ENCODE measurements at places on chromosomes 2 and 18.

DNA sequence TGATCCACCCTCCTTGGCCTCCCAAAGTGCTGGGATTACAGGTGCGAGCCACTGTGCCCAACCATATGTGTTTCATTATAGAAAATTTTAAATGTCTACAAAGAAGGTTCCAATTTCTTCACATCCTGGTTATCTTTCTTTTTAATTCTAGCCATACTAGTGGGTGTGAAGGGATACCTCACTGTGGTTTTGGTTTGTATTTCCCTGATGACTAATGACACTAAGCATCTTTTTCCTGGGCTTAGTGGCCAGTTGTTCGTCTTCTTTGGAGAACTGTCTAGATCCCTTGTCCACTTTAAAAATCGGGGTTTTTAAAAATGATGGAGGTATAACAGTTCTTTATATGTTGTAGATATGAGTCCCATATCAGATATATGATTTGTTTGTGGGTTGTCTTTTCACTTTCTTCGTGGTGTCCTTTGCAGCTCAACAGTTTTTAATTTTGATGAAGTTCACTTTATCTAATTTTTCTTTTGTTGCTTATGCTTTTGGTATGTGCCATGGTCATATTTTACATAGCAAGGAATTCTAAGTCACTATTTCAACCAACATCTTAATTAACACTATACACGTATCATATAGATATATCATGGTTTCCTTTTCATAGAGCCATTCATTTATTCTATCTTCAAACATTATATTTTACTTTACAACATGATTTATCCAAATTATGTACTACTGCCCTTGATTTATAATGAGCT, 135.0 kb upstream of the RIOK3 start:
- no peak for DNase-seq
- no peaks in the 10 kb centered on the region for H3K36me3 ChIP-seq
- no peak overlapping the region for H3K27ac ChIP-seq
- no peaks in the 10 kb centered on the region for H3K27me3 ChIP-seq

GRCh38 chr2:230690439-230690838, 22.2 kb upstream of the CAB39 start:
- H3K27ac ChIP-seq: no peak overlapping the region
- no peaks in the 10 kb centered on the region for H3K4me1 ChIP-seq
- H3K27me3 ChIP-seq: no peaks in the 10 kb centered on the region
- no peak overlapping the region for H3K4me3 ChIP-seq

GRCh38 chr18:3499501-3499900, 49.5 kb downstream of the TGIF1 start:
- H3K4me1 ChIP-seq: no peaks in the 10 kb centered on the region
- DNase-seq: no peak
- no peak overlapping the region for H3K27ac ChIP-seq
- no peaks in the 10 kb centered on the region for H3K27me3 ChIP-seq
- no peaks in the 10 kb centered on the region for H3K36me3 ChIP-seq
- peak overlapping the region; percentile 30 for H3K4me3 ChIP-seq

DNA sequence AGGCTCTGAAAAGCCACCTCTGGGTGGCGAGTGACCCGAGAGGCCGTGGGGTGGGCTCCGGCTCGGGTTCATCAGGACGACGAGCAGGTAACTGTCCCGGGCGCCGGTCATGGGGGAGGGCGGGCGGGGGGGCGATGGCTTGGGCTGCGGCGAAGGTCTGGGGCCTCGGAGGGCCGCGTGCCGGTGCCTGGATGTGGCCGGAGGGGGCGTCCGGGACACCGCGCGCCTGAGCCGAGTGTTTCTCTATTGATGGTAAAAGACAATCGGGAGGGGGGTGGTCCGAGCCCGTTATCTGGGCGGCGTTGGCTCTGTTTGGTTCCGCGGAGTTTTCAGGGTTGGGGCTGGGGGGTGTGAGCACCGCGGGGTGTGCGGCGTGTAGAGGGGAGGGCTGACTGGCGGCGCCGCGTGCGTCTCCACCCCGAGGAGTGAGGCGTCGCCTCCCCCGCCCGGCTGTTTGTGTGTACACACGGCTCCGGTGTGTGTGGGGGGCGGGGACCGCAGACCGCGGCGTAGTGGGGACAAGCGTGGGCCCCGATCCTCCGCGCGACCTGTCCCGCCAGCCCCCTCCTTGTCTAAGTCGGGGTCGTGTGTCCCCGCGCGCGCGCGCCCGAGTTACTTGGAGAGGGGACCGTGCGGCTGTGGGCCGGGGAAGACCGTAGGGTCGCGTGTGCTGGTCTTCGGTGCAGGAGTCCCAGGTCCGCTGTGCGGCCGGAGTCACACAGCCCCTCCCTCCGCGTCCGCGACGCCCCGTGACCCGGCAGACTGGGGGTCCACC, 1.6 kb downstream of the CTIF start:
- DNase-seq: peak; percentile 58
- no peaks in the 10 kb centered on the region for H3K27me3 ChIP-seq
- no peaks in the 10 kb centered on the region for H3K36me3 ChIP-seq
- peaks cover 2% of the 10 kb centered on the region for H3K4me1 ChIP-seq

DNA sequence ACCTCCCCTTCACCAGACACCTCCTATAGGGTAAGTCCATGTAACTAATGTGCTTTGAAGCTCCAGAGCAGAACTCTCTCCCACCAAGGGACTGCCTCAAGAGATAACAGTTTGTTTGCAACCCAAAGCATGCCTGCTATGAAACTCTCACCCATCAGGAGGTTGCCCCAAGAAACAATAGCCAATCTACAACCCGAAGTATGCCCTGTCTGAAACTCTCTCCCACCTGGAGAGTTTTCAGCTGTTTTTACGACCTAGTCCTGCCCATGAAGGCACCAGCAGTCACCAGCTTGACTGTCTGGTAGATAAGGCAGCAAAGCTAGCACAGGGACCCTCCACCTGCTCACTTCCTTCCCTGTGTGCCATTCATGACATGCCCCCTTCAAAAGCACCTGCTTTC, 533.9 kb upstream of the CRIM1 start:
- no peak overlapping the region for H3K27ac ChIP-seq
- no peaks in the 10 kb centered on the region for H3K27me3 ChIP-seq
- no peak overlapping the region for H3K4me3 ChIP-seq
- H3K4me1 ChIP-seq: no peaks in the 10 kb centered on the region
- no peak for DNase-seq

GRCh38 chr2:33013684-33014110, 66.9 kb downstream of the LTBP1 start:
- H3K27ac ChIP-seq: no peak overlapping the region
- no peak overlapping the region for H3K4me3 ChIP-seq
- no peaks in the 10 kb centered on the region for H3K4me1 ChIP-seq
- H3K36me3 ChIP-seq: no peaks in the 10 kb centered on the region

DNA sequence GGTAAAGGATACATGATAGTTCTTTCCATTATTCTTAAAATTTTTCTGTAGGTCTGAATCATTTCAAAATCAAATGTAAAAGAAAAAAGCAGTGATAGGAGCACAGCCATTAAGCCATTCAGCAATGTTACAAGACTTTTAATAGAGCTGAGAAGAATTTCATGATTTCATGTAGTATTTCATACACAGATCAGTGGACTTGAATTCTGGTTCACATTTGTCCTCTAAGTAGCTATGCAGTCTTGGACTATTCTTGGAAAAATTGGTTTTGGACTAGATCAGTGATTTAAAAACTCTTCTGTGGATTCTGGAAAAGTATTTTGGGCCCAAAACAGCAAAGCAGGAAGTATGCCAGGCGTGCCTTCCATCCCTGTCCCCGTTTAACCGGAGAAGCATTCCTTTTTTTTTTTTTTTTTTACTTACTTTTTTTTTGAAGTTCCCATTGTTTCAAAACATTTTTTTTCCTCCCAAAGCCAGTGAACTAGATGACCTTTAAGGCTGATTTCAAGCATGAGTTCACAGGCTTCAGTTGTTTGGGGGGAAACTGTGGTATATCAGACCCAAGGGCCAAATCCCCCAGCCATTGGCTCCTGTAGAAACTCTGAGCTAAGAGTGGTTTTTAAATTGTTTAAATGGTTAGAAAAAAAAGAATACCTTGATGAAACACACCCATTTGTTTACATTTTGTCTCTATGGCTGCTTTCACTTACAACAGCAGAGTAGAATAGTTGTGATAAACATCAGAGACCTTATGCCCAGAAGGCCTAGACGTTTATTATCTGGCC, 17.5 kb upstream of the POLI start:
- no peak overlapping the region for H3K27ac ChIP-seq
- H3K27me3 ChIP-seq: no peaks in the 10 kb centered on the region
- no peak for DNase-seq
- peaks cover 6% of the 10 kb centered on the region for H3K4me1 ChIP-seq

GRCh38 chr18:47591429-47591828, 339.0 kb downstream of the SMAD2 start:
- H3K4me1 ChIP-seq: no peaks in the 10 kb centered on the region
- DNase-seq: no peak
- H3K36me3 ChIP-seq: no peaks in the 10 kb centered on the region
- peaks cover 4% of the 10 kb centered on the region for H3K27me3 ChIP-seq
- no peak overlapping the region for H3K4me3 ChIP-seq

GRCh38 chr2:45554742-45555140, 56.3 kb downstream of the SRBD1 start:
- no peak overlapping the region for H3K27ac ChIP-seq
- DNase-seq: no peak
- H3K36me3 ChIP-seq: no peaks in the 10 kb centered on the region
- no peak overlapping the region for H3K4me3 ChIP-seq

- H3K4me1 ChIP-seq: no peaks in the 10 kb centered on the region
- DNase-seq: no peak
- H3K27ac ChIP-seq: no peak overlapping the region
- H3K4me3 ChIP-seq: no peak overlapping the region
- no peaks in the 10 kb centered on the region for H3K27me3 ChIP-seq
- no peaks in the 10 kb centered on the region for H3K36me3 ChIP-seq
These were observed 48.1 kb downstream of the MAIP1 start for GRCh38 chr2:200003444-200003843.

DNA sequence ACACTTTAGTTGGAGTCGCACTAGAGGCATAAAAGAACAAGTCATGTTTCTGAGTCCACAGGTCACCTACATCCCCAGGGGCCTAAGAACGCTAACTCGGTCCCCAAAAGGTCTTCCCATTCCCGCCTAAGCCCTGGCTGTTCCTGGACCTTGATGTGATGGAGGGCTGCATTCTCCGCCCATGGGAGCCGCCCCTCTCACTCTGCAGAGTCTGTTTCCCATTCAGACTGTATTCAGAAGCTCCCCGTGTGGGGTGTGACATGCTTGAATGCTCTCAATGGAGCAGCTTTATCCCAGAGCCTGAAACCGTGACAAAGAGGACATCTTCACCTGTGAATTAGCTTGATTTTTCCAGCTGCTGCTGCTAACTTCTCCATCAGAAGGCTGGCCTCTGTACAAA, 319.0 kb upstream of the KLHL29 start:
- H3K4me3 ChIP-seq: no peak overlapping the region
- no peak overlapping the region for H3K27ac ChIP-seq
- no peaks in the 10 kb centered on the region for H3K27me3 ChIP-seq
- DNase-seq: no peak

DNA sequence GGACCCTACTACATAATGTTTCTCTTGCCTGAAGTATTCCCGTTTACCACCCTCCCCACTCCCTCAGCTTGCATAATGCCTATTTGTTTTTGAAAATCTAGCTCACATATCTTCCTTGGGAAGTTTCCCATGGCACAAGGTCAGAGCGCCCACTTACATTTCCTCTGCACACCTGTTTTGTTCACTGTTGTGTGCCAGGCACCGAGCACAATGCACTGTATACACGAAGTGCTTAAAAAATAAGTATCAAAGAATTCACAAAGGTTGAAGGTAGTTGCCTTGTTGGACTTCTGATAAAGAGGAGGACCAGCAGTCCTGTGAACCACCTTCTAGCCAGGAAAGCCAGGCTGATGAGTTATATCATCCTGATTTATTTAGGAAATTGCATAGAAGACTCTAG, 16.8 kb upstream of the RHOB start:
- H3K4me1 ChIP-seq: no peaks in the 10 kb centered on the region
- no peak overlapping the region for H3K27ac ChIP-seq
- H3K27me3 ChIP-seq: no peaks in the 10 kb centered on the region
- H3K4me3 ChIP-seq: no peak overlapping the region
- no peaks in the 10 kb centered on the region for H3K36me3 ChIP-seq

GRCh38 chr2:236265675-236266074, 1.5 kb upstream of the ASB18 start:
- H3K27me3 ChIP-seq: no peaks in the 10 kb centered on the region
- no peak for DNase-seq
- no peaks in the 10 kb centered on the region for H3K4me1 ChIP-seq
- no peak overlapping the region for H3K27ac ChIP-seq
- no peak overlapping the region for H3K4me3 ChIP-seq

DNA sequence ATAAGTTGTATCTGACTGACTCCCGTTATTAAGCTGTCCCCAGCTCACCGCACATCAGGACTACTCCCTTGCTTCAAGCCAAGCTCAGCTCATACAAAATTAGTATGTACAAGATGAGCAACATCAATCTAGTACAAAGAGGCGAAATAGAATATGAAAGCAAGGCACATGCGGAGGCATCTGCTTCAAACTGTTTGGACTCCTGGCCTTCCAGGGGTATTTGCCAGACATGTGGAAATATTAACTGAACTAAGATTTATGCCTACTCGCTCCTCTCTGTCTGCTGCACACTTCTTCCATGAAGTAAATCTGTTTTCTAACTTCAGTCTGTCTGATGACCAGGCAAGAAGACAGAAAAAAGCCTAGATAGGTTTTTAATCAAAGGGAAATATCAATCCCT, 499.8 kb downstream of the PID1 start:
- no peak overlapping the region for H3K4me3 ChIP-seq
- H3K4me1 ChIP-seq: no peaks in the 10 kb centered on the region

GRCh38 chr18:9810994-9811705, 74.6 kb upstream of the TXNDC2 start:
- H3K27ac ChIP-seq: no peak overlapping the region
- no peak overlapping the region for H3K4me3 ChIP-seq
- H3K27me3 ChIP-seq: no peaks in the 10 kb centered on the region
- DNase-seq: no peak

DNA sequence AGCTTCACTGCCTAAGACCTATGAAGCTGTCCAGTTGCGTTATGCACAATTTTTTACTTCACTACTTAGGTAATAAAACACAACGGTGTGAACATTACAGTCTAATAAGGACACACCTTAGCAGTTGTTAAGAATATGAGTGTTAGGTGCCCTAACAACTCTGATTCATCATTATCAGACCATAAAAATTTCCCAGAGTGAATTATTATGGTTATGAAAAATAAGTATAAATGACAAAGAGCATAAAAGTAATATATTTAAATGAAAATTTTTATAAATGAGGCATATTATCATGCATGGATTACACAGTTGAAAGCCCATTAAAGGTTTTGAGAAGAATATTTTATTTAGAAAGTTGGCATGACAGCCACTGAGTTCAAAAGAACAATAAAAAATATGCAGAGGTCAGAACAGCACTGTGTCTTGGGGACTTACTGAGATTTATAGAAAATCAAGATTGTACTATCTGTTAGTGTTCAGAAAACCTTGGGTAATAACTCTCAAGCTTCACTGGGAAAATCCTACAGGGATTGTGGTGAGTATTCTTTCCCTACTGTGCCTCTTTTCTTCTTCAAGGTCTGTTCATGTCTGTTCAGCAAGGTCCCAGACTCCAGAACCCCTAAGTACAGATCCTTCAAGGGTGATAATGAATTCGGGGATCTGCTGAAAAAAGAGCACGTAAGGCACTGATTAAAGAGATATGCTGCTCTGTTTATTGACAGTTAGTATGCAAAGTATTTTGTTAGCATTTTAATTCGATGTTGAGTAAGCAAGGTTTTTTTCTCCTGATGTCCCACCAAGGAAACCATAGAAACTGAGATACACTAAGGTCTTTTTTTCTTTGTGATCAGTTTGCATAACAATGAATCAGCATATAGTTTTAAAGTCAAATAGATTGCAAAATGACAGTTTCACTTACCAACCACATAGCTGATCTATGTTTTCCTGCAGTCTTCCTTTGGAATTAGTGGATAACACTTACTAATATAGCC, 250.0 kb downstream of the DSEL start:
- H3K36me3 ChIP-seq: no peaks in the 10 kb centered on the region
- DNase-seq: no peak
- no peaks in the 10 kb centered on the region for H3K4me1 ChIP-seq
- no peak overlapping the region for H3K4me3 ChIP-seq

Measured in prostate gland (tissue), 2 donors.